ENCODE measurements at places on chromosomes 11 and 22.

GRCh38 chr22:17874231-17874905, 100.1 kb upstream of the BID start:
- no peak for DNase-seq

- no peak for DNase-seq
These were observed 87.5 kb upstream of the RRM1 start for GRCh38 chr11:4006946-4007680.

- no peak for DNase-seq
These were observed 17.1 kb downstream of the ZNRF3 start for GRCh38 chr22:28900379-28900925.

GRCh38 chr11:72352859-72353551, 81.3 kb downstream of the CLPB start:
- no peak for DNase-seq

GRCh38 chr22:44407171-44407986, 90.7 kb downstream of the RTL6 start:
- no peak for DNase-seq

- DNase-seq = no peak
These were observed 36.6 kb downstream of the PDGFB start for GRCh38 chr22:39208013-39208680.

GRCh38 chr22:35617137-35617755, at the start of gene MB:
Gene MB, minus strand, starts transcription at chr22:35617329. Its CDS starts 72 bp downstream, at chr22:35617257.
- DNase-seq = no peak

- no peak for DNase-seq
These were observed 70.6 kb upstream of the CAPRIN1 start for GRCh38 chr11:33980897-33981296.

DNA sequence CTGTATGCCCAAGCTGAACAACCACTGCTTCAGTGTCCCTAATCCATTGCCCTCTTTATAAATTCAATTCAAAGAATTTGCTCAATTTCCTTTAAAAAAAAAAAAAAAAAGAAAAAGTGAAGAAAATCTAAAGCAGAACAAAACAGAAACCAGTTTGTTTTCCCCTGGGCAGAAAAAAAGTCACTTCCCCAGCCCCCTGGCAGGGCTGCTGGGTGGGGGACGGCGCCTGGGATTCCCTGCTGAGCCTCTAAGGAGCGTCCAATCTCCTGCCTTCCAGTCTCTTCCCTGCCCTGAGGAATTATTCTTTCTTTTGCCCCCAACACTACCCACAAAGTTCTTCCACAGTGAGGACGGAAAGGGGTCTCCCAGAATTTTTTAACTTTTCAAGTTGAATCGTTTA, 23.9 kb downstream of the DKK3 start:
- DNase-seq = no peak

DNA sequence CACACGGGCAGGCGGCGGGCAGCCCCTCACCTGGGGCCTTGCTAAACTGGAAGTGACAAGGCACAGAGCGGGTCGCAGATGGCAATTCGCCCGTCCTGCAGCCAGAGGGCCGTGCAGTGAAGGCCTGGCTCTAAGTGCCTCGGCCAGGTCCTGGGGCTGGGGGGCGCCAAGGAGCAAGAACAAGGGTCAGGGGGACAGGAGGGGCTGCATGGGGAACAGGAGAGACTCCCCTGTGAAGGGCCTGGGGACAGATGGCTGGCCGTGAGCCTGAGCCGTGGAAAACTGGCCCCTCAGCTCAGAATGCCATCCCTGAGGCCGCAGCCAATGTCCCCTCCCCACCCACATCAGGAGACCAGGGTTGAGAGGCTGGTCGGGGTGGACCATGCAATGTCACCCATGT, 60.0 kb downstream of the RTL6 start:
- no peak for DNase-seq

DNA sequence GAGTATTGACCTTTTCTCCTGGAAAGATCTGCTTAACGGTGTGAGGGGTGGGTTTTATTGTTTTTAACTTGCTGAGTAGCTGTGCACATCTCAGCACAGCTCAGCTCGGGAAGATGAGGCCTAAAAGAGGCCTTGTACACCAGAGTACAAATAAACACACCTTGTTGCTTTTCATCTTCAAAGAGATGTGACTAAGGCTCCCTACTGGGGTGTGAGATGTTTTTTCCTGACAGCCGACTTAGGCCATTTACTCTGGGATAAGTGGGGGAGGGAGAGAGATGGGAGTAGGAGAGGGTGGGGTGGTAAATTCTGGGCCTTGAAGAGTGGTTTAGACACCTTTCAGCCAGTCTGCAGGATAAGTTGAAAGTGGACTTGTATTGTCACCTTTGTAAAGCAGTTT, 2.9 kb downstream of the LDLRAD3 start:
- no peak for DNase-seq

DNA sequence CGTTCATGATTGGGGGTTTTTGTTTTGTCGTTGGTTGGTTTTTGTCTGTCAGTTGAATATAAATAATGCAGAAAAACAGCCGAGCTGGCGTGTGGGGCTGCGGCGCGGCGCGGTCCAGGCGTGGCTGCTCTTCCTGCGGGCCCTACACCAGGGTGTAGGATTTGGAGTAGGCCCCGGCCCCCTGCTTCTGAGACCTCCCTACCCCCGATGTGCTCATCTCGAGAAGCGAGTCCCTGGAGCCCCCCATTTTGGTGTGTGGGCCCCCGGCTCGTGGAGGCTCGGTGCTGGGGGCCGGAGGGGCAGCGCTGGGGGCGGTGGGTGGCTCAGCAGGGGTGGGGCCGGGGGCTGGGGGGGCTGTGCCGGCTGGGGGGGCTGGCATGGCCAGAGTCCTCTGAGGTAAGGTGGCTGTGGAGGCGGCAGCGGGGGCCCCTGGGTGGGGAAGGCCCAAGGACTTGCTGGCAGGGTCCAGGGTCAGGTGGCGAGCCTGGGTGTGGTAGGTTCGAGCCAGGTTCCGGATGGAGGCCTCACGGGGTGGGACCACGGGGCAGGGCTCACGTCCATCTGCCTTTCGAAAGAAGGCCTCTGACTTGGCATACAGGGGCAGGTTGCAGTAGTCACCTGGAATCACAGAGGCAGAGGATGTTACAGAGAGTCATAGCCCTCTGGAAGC, 100.7 kb downstream of the CEP164 start:
- no peak for DNase-seq

GRCh38 chr11:10803676-10804075, 5.0 kb downstream of the EIF4G2 start:
- DNase-seq = no peak

DNA sequence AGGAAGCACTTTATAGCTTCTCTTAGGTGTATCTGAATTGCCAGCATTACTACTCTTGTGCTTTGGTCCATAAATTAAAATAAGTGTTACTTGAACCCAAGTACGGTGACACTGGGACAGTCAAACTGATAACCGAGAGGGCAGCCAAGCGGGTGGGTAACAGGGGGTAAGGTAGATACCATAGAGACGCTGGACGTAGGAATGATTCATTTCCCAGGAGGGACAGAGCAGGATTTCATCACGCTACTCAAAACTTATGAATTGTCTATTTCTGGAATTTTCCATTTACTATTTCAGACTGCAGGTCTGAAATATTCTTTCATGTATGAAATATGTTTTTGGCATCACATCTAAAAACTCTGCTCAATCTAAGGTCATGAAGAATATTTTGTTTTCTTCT, 14.8 kb upstream of the SPATA19 start:
- DNase-seq = no peak

GRCh38 chr11:128465946-128466705, 121.2 kb downstream of the ETS1 start:
- no peak for DNase-seq

DNA sequence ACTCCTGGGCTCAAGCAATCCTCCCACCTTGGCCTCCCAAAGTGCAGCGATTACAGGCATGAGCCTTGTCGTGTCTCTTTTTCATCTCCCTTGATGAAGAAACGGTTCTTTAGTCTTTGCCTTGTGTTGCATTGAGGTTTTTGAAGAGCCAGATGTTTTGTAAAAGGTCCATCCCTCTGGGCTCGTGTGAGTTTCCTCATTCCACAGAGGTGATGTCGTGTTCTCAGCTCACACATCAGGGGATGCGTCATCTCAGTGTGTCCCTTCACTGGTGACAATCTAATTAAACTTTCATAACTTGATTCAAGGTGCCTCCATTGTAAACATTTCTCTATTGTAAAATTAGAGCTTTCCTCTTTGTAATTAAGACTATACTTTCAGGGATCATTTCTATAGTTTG, 29.7 kb upstream of the TEF start:
- DNase-seq = no peak

GRCh38 chr11:60095477-60096120, 7.1 kb downstream of the MS4A2 start:
- no peak for DNase-seq

- no peak for DNase-seq
These were observed 18.6 kb downstream of the CCDC73 start for GRCh38 chr11:32775908-32776307.

- DNase-seq = no peak
These were observed 1.1 kb upstream of the GSTT4 start for GRCh38 chr22:24006207-24006913.

GRCh38 chr11:44763121-44763820, 36.5 kb downstream of the TSPAN18 start:
- DNase-seq = no peak

GRCh38 chr11:111981270-111981669, 43.9 kb upstream of the DLAT start:
- no peak for DNase-seq

GRCh38 chr11:35114906-35115687, 23.9 kb upstream of the CD44 start:
- peak; percentile 61 for DNase-seq

- no peak for DNase-seq
These were observed 12.3 kb downstream of the APOBEC3H start for GRCh38 chr22:39109361-39109760.

- DNase-seq = no peak
These were observed 48.3 kb downstream of the RPUSD4 start for GRCh38 chr11:126163074-126163700.

DNA sequence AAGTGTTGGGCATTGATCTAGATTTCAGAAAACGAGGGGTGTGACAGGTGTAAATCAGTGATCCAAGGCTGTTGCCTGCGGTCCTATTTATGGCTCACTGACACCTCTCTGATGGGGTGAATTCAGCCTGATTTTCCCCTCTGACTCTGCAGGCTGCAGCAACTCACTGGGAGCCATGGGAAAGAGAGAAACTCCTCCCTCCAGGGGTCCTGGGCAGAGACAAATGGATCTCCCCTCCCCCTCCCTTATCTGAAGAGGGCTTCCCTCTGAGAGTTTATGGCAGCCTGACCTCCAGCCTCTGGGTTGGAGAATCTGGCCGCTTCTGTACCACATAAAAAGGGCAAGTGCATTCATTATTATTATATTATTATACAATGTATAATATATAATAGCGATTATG, 1.8 kb upstream of the PKNOX2 start:
- DNase-seq = no peak

- no peak for DNase-seq
These were observed 6.5 kb downstream of the KCNQ1 start for GRCh38 chr11:2451336-2451735.

- DNase-seq = no peak
These were observed 99.7 kb upstream of the VPREB1 start for GRCh38 chr22:22144858-22145257.

GRCh38 chr22:46620588-46621242, 529 bp downstream of the GRAMD4 start:
- DNase-seq = no peak

DNA sequence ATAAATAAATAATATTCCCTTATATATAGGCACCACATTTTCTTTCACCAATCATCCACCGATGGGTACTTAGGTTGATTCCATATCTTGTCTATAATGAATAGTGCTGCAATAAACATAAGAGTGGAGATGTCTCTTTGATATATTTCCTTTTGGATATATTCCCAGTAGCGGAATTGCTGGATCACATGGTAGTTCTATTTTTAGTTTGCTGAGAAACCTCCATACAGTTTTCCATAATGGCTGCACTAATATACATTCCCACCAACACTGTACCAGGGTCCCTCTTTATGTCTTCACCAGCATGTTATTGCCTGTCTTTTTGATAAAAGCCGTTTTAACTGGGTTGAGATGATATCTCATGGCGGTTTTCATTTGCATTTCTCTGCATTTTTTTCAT, 23.6 kb downstream of the PAMR1 start:
- DNase-seq = no peak

GRCh38 chr11:41237382-41237781, 222.1 kb downstream of the LRRC4C start:
- no peak for DNase-seq

DNA sequence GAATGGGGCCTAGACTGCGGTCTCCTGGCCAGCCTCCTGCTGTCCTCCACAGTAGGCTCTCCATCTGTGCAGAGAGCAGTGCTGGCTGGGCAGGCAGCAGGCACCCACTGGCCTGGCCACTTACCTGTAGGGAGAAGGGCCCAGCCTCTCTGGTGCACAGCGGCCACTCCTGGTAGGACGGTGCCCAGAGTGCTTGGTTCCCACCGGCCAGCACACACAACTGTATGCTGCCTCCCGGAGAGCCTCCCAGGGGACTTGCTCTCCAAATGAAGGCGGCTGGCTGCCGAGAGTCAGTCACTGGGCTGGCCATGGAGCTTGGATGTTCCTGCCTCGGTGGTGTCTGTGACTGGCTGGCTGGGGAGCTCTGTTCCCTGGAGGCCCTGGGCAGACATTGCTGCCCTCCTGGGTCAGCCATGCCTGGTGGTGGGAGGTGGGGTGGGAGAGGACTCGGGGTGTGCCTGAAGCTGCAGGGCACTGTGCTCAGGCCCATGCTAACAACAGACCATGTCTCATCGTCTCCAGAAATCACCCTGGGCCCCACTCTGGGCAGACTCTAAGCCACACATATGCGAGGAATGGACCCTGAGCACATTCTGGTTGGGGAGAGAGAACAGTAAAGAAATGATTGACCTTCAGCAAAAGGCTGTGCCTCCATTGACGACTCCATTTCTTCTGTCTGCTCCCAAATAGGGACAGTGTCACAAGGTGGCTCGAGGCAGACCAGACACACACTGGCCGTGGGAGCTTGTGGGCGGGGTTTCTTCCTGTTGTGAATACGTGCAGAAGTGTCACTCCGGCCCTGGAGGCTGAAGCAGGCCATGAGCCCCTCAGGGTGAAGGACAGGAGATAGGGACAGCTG, 350.8 kb downstream of the TBC1D22A start:
- no peak for DNase-seq

DNA sequence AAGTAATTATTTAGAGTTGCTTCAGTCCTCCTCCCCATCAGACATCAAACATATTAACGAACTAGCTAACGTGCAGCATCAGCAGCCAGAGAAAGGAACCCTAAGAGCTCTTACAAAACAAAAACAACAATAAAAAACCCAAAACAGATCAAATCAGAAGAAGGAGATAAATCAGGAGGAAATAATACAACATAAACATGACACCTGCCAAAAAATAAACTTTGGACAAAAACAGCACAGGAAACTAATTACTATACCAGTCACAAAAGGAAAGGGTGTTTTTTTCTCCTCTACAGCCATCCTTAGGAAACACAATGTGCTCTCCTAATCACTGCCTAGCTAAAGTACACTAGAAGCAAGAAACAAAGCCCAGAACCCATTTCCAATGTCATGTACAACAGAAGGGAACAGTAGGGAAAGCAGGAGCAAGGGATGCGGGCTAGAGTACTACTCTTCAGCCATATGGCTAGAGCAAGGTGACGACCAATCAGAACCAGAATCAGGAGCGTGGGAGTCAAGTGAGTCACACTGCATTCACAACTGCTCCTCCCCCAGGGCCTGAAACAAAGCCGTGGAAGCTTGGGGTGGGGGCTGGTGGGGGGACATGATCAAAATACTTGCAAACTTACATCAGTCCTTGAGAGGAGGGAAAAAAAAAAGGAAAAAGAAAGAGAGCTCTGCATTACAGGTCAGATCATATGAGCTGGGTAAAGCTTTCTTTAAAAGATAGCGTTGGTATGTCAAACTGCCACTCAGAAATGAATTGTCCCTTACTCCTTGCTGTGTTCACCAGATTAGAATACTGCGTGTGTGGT, 60.4 kb downstream of the LARGE2 start:
- DNase-seq = no peak

Data from stimulated activated naive B cell treated with anti-CD40 and anti-IgM and Interleukin-4, amounts not matched to agents 10 μg/mL and 1 μg/mL and 100 μg/mL, for 72 hours (primary cell).